ENCODE measurements at places on chromosomes 7 and 10.

DNA sequence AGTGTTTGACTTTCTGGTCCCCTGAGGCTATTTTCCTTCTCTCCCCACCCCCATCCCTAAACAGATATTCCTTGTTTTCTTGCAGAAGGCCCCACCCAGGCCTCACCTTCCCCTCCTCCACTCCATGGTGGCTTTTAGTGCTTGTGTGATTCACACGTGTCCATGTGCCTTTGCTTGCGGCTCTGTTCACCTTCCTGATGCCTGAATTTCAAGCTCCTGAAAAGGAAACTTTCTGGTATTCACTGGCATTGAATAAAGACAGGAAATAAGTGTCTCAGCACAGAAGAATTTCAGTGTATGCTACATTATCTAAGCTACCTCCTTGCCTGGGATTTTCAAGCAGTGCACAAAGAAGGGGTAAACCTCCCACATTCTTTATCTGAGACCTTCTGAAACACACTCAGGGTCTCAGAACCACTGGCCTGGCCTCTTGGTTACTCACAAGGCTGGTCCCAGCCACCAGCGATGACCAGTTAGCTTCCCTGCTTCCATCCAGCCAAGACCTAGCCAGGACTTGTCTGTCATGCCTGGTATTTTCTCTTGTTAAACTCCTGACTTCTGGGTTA lies 17.2 kb upstream of the UBE2H start:
- DNase-seq = no peak

DNA sequence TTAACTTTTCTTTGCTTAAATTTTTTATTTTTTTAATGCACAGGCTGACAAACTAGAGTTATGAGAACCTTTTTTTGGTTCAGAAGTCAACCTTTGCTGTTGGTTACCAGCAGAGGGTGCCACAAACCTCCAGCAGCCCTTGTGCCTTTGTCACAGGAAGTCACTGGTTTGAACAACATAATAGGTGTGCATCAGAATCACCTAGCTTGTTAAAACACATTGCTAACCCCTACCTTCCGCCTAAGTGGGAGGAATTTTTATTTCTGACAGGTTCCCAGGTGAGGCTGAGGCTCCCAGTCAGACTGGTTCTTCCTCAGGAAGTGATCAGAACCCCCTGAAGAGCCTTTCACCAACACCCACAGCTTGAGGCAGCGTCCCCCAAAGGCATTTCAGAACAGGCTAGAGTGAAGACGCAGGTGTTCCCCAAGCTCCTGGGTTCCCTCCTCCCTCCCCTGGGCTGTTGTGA lies 22.6 kb upstream of the VDAC2 start:
- DNase-seq = peak; percentile 83

DNA sequence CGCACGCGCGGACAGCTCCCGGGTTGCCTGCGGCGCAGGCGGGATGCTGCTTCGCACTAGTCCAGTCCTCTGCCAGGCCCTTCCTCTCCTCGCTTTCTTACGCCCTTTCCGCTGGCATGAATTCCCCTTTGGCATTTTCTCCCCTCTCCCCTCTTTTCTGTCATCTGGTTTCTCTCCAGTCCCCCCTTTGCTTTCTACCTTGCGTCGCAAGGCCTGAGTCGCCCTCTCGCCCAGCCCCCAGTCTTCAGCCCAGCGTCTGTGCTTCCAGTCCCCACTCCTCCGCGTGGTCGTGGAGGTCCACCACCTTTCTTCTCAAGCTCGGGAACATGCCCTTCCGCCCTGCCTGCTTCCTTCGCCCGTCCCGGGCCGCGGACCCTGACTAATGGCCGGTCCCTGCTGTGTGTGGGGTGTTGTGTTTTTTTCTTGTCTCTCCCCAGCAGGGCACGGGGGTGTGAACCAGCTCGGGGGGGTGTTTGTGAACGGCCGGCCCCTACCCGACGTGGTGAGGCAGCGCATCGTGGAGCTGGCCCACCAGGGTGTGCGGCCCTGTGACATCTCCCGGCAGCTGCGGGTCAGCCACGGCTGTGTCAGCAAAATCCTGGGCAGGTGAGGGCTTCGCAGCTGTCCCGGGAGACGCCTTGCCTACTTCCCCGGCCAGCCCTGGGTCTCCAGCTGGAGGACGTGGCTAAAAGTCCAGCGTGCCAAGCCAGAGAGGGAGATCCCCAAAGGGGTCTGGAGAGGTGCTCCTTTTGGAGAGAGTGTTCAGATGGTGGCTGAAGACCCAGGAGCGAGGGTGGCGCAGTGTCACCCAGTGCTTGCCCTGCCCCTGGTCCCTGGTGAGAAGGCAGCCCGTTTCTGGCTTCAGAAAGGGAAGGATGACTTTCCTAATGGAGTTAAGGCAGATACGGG lies 4.2 kb downstream of the PAX2 start:
- DNase-seq = no peak

- peak; percentile 3 for DNase-seq
Measured at GRCh38 chr7:93178213-93178612, 30.0 kb upstream of the SAMD9L start.

DNA sequence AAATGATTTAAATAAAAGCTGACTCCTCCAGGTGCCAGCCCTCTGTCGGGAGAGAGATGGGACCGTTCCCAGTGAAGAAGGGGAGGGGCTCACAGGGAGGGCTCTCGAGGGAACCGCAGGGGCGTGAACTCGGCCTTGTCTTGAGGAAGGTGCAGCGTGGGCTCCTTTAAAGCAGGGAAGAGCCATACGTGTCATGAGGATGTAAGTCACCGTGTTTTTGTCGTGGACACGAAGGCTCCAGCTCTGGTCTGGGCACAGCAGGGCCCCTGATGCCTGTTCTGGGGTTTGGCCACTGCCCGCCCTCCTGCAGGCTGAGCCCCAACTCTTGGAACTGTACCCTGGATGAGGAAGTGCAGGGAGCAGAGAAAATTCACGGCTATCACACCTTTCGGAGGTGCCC lies 45.0 kb downstream of the JAKMIP3 start:
- DNase-seq = no peak

- DNase-seq = no peak
Measured at GRCh38 chr7:86006909-86007308, 636.8 kb upstream of the GRM3 start.

- no peak for DNase-seq
Measured at GRCh38 chr7:128891942-128892269, 18.6 kb downstream of the KCP start.

DNA sequence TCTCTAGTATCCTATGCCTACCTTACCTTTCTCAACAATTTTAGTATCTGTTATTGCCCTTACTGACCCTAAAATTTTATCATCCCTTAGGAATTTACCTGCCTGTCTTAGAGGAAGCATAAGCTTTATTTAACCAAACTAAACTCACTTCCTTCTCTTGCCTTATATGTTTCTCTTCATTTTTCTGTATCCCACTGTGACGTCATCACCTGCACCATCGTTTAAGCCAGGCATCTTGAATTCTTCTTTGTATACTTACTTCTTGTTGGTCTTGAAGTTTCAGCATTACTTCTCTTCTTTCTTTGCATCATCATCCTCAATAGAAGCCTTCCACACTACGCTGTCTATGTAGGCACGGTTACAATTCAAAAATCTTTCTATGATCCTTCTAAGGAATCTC lies 231.0 kb upstream of the SMIM30 start:
- no peak for DNase-seq

- no peak for DNase-seq
Measured at GRCh38 chr10:115514895-115515294, 421.7 kb downstream of the ATRNL1 start.

DNA sequence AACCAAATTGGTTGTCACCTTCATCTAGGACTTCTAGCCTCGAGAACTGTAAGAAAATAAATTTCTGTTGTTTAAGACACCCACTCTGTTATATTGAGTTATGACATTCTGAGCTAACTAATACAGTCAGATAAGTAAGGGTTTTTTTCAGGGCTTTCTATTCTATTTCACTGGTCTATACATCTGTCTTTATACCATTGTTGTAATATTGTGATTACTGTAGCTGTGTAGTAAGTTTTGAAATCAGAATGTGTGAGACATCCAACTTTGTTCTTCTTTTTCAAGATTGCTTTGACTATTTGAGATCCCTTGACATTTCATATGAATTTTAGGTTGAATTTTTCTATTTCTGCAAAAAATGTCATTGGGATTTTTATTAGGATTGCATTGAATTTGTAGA lies 7.5 kb downstream of the IFIT1 start:
- DNase-seq = no peak

DNA sequence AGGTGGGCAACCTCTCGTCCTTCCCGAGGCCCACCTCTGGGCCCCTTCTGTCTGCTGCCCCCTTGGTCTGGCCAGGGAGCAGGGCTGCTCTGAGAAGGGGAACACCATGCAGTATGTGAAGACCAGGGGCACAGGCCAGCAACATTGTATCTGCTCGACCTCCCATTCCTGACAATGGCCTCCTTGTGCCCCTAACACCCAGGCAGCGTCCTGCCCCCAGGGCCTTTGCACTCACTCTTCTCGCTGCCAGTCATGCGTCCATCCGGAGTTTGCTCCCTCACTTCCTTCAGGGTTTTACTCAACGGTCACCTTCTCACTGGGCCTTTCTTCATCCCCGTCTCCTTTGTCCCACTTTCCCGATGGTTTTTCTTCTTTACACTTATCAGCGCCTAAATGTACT lies 232.9 kb upstream of the GRB10 start:
- no peak for DNase-seq

DNA sequence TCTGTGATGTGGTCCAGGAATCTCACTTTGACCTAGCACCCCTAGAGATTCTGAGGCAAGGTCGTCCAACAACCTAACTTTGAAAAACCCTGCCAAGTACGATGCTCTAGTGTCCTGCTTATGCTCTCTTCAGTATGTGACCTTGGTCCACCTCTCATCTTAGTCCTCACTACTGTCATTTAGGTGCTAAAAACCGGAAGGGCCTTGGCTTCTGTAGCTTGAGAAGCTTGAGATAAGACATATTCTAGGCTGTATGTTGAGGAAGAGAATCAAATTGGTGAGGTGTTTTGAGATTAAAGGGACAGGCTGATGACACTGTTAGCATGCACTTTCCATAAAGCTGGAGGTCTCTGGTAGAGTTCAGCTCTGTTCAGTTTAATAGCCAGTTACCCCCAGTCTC lies 57.0 kb upstream of the MTPN start:
- DNase-seq = no peak

DNA sequence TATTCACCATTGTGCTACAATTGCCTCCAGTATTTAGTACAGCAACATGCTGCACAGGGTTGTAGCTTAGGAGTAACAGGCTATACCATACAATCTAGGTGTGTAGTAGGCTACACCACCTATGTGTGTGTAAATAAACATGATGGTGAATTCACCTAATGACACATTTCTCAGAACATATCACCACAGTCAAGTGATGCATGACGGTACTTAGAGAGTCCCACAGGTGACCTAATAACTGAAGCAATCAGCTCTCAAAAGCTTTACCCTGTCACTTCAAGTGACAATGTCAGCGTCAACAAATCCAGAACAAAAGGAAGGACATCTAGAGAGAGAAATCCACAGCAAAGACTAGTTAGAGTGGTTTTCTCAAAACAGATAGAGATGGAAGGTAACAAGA lies 38.8 kb downstream of the CCNJ start:
- no peak for DNase-seq

DNA sequence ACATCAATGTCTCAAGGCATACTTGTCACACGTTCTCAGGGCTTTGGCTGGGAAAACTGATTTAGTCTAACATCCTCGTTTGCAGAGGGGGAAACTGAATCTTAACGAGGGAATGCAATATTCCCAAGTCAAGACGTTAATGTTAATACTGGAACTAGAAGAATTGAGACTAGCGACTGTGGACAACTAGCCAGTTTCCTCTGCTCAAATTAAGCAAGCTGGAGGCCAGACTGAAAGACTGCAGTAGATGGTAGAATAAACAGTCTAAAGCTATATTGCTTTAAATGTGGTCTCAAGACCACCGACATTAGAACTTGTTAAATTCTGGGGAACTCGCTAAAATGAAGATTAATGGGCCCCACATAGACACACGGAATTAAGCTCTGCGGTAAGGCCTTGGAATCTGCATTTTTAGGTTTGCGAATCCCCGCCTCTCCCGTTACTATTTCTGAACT lies 639 bp upstream of the TFAM start:
- DNase-seq = no peak

DNA sequence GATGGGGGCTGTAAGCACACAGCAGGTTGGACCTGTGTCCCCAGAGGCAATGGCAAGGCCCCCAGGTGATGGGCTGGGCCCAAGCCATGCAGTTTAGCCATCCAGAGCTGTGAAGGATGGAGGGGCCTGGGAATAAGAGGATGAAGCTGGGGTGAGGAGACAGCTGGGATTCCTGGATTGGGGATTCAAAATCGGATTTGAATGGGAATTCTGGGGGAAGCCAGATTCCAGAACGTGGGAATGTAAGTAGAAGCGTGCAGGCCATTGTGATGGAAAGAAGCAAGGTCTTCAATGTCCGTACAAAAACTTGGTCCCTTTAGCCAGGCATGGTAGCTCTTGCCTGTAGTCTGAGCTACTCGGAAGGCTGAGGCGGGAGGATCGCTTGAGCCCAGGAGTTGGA lies 9.8 kb downstream of the SH2B2 start:
- no peak for DNase-seq

DNA sequence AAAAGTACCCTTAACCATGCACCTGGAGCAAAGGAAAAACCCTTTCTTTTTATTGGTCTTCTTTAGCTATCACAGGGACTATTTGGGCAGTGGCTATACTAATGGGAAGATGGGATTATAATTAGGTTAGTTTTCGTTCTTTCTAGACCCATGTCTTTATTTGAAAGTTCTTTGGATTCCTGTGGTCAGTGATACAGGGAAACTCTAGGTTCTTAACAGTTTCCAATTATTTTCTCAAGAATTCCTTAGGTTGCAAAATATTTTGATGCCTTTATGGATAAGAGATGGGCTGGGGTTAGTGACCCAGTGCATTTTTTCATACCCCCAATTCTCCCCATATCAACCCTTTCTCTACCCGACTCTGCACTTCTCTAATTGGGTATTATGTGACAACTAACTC lies 49.0 kb downstream of the ADD3 start:
- DNase-seq = no peak

- no peak for DNase-seq
Measured at GRCh38 chr7:143229054-143229790, 7.4 kb downstream of the TAS2R40 start.

GRCh38 chr10:70698211-70698610 lies 25.9 kb downstream of the ADAMTS14 start:
- DNase-seq = no peak

- no peak for DNase-seq
Measured at GRCh38 chr7:30660331-30661255, 21.7 kb downstream of the CRHR2 start.

- no peak for DNase-seq
Measured at GRCh38 chr10:62096256-62096933, 172.2 kb downstream of the RTKN2 start.

DNA sequence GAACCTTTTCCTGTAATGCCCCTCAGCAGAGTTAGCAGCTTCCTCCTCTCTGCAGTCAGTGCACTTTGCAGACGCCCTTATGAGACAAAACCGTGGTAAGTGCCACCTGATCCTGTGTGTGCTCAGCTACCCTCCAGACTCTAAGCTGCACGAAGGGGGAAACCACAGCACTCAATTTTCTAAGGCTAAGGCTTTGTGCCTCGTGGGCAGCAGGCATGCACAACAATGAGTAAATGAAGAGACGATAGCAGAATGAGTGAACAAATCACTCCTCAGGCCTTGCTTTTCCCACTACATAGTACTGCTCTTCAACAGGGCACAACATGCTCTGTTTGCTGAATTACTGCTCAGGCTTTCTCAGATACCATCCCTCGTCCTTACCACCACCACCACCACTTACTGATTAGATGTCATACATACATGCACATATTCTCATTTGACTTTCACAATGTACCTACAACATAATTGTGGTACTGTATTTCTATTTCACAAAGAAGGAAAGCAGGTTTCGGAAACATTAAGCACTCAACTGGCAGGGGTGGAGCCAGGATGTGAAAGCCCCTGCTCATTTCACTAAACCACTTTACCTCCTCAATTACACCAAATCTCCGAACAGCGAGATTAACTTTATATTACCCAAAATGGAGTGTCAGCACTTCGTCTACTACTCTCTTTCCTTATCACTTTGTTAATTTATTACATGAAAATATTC lies 85.4 kb downstream of the ICA1 start:
- peak; percentile 79 for DNase-seq

Measured in CD4-positive, alpha-beta T cell treated with Interferon alpha-2 for 1 hour (primary cell).